ENCODE measurements at places on chromosomes 3 and 15. TPM values are rescaled to one million over a fixed set of nuclear protein-coding genes. Genes with fewer than 3 reads are reported as not detected.

GRCh38 chr15:99738021-99738847, 5.0 kb upstream of the LYSMD4 start:
- no peak for DNase-seq

- DNase-seq, result no peak
Observed at GRCh38 chr3:136979684-136980083, 21.9 kb downstream of the IL20RB start.

- DNase-seq, result no peak
Observed at GRCh38 chr3:112467539-112467938, 31.7 kb downstream of the BTLA start.

DNA sequence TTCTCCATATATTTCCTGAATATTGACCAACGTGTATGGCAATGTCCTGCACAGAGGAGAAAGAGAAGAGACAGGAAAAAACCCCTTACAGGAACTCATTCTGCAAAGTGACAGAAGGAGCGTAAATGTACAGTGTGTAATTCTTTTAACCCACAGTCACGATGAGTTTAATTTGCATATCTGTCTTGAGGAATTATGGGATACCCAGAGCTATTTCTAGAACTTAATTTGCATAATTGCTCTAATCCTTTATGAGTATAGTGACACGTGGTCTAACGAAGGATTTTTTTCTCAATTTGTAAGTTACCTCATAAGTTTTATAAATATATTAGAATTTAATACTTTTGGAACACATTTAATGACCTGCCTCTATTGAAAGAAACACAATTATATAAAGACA, 9.8 kb downstream of the GPR27 start:
- DNase-seq, result no peak

- DNase-seq, result no peak
Observed at GRCh38 chr3:14801031-14801430, 17.7 kb upstream of the FGD5 start.

DNA sequence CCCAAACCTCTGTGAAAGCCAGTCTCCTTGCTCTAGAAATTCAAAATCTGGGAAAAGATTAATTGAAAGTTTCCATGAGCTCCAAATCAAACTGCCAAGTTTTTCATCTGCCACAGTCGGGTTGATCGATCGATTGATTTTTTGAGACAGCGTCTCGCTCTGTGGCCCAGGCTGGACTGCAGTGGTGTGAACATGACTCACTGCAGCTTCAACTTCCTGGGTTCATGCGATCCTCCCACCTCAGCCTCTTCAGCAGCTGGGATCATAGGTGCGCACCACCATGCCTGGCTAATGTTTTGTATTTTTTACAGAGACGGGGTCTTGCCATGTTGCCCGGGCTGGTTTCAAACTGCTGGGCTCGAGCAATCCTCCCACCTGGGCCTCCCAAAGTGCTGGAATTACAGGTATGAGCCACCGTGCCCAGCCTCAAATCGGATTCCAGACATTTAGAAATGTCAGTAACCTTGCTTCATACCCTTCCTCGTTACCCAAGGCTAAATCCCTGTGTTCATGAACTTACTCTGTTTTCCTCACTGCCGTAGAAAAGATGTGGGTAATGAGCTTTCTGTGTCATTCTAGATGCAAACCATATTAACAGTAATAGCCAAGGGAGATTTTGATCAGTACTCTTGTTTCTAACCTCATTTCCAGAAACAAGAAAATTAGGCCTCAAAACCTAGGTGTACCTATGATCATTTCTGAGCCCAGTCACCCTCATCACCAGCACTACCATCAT, 105.9 kb upstream of the AKAP13 start:
- DNase-seq, result no peak

DNA sequence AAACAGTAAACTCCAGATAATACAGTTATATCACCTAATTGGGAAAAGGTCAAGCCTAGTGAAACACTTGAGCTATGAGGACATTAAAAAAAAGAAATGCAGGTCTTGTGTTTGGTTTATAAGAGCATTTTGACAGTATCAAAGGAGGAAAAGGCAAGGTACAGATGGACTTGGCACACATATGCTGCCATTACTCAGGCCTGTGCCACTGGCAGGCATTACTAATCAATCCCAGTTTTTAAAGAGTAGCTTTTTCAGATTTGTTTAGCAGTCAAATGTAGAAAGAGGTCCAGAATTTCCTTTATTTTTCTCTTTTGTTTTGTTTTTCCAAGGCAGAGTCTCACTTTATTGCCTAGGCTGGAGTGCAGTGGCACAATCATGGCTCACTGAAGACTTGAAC, 38.9 kb downstream of the MDFIC2 start:
- DNase-seq, result no peak

DNA sequence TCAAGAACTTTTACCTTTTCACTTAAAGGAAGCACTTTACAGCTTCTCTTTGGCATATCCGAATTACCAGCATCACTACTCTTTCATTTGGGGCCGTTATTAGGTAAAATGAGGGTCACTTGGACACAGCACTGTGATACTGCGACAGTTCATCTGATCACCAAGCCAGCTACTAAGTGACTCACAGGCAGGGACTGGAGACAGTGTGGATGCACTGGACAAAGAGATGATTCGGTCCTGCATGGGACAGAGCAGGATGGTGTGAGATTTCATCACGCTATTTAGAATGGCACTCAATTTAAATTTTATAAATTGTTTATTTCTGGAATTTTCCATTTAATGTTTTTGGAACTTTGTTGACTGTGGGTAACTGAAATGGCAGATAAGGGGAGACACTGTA, 166.9 kb upstream of the IL12A start:
- no peak for DNase-seq

DNA sequence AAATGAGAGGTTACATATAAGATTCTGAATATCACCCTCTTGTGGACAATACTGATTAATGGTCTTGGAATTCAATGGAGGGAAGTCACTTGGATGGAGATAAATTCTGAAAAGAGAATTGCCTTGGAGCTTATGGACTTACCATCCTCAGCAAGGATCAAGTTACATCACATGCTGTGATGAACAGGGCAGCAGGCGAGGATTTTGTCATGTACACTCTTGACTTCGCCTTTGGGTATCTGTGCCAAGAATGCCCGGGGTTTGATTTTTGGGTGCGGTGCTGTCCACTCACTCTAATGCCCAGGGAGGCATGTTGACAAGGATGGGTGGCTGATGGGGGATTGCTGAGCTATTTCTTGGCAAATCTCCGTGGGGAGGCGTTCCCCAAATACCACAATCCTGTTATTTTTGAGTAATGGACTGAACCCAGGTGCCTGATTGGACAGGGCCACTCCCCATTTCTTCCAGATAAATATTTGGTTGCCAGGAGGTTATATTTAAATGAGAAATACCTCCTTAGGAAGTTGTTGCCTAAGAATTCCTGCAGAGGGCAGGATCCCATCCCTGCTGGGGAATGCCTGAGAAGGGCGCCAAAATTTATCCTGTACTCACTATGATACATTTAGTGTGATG, 96.3 kb downstream of the TPRG1 start:
- DNase-seq, result no peak

- DNase-seq, result no peak
Observed at GRCh38 chr3:1843111-1843510, 255.6 kb upstream of the CNTN4 start.

DNA sequence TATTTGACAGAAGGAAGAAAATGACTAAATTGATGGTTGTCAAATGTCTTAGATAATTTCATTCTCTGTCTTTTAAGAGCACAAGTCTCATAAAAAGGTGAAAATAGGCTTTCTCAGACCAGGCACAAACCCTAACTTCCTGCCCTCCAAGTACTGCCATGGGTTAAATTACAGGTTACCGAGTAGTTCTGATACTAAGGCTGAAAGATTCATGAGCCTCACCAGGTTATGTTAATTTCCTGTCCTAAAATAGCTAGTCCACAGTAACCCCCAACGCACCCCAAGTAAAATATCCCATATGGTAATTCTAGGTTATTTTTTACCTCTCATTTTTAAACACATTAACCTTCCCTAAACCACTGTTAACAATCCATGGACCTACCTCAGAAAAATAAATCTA, 42.0 kb downstream of the GSK3B start:
- DNase-seq, result no peak

DNA sequence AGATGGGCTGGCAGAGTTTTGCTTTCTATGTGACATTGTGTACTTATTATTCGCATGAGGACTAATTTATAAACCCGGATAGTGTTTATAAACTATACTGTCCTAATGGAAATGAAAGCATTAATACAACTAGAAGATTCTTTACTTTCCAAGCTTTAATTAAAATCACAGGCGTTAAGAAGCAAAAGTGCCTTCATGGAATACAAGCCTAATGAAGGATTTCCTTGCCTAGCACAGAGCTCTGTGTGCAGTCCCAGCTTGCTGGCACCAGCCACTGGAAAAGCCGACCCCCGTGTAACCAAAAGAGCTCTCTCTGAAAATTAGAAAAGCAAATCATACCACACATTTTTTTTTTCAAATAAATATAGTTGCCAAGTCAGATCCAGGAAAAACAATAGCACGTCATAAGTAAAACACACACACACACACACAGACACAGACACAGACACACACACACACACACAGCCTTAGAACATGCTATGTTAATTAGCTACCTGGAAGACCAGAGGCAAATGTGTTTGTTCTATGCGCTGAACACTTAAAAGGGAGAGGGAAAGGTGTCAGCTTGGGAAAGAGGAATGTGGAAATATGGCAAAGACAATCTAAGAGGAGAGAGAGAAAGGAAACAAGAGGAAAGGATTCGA, 1084.2 kb downstream of the TUSC7 start:
- DNase-seq, result no peak

DNA sequence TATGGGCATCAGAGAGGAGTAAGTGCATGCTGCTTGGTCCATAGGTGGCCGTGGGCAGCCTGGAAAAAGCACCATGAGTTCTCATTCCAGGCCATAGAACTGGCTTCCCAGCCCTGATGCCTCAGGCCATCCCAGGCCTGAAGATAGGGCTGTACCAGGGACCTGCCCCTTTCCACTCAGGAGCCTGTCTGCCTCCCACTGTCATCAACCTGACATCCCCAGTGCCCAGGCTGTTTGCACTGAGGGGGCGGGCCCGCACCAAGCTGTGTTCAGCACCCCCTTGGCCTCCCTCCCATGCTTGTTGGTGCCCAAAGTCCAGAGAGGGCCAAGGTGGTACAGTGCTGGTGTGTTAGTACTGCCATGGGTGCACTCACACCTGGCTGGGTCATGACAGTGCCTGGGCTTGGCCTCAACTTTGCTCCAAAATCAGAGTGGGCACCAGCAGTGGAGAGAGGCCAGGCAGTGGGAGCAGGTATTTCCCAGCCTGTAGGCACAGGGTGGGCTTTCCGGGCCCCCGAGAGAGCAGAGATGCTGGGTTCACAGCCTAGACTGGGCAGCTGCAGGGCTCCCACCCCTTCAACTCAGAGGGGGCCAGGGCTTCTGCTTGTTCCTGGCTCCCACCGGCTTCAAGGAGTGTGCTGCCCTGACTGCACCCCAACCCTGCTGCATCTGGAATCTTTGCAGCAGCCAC, 556.1 kb downstream of the SI start:
- no peak for DNase-seq

Gene RTP4
- total RNA-seq, result 8.4 TPM

Gene LSAMP
- 3.5 TPM for total RNA-seq

Gene DUOXA1
- total RNA-seq, result 1.4 TPM

Gene CAPN7
- 40.7 TPM for total RNA-seq

Gene CERS3
- 0.31 TPM for total RNA-seq

Gene SPESP1
- 4.1 TPM for total RNA-seq

Gene CPN2
- 0.72 TPM for total RNA-seq

Gene WDR93
- 2.5 TPM for total RNA-seq

Gene GOLGA8T
- total RNA-seq, result not detected

Gene TIGIT
- 2.7 TPM for total RNA-seq

Measured in kidney (tissue), 22 donors.